ENCODE measurements at places on chromosomes 4 and X.

- no peak for DNase-seq
Observed at GRCh38 chr4:3312362-3312761, 19.5 kb downstream of the RGS12 start.

DNA sequence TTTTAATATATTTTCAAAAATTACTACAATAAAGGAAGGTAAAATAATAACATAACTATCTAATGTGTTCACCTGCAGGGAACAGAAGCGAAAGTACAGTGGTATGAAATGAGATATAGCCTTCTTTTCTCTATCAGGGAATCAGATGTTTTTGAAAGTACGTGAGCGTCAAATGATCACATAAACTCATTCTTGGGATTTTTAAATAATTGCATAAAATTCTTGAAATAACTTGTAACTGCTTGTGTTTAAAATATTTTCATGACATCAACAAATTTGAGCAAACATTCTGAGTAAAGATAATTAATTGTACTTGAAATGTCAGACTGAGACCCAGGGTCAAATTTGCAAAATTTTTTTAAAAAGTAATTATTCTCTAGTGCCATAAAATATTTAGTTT, 193.5 kb upstream of the NEIL3 start:
- DNase-seq: no peak

DNA sequence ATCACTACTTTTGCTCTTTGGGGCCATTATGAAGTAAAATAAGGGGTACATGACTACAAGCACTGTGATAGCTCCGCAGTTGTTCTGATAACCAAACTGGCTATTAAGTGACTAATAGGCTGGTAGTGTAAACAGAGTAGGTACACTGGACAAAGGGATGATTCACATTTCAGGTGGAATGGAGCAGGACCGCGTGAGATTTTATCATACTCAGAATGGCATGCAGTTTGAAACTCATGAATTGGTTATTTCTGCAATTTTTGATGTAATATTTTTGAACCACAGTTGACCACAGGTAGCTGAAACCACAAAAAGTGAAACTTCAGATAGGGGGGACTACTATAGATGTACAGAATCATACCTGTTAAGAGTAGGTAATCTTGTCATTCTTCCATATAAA, 55.8 kb downstream of the PAK3 start:
- no peak for DNase-seq

DNA sequence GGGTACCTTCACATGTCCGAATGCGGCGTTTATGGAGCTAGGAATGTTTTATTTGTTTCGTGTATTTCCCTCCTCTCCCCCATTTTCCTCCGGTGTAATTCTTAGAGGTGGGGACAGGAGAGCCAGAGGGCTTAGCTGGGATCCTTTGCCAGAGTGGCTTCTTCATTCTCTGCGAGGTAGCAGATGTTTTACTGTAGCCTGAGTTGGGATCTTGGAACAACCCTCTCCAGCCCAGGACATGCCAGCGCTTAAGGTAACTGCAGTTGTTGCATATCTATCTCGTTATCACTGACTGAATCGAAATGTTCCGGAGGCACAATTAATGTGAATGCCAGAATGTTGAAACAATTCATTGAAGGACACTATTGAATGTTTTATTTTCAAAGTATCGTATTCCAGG, 59.0 kb upstream of the DYNLT3 start:
- DNase-seq: no peak

GRCh38 chr4:175639346-175639745, 172.7 kb downstream of the GPM6A start:
- no peak for DNase-seq

DNA sequence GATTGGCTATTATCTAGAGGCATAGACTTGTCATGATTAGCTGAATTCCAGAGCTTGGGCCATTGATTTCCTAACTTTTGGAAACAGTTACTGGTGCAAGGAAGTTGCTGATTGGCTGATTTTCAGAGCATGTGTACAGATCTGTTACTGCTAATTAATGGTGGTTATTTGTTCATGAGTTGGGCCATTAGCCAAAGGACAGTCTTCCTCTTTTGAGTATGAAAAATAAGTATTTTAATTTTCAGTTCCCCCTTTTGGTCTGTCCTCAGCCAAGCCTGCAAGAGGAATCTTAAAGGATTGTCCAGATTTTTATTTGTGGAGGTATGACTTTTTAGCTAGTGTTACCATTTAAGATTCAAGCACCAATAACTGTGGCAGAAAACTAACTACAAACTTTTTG, 7.0 kb upstream of the DSPP start:
- DNase-seq: no peak

GRCh38 chr4:108227923-108228322, 59.2 kb upstream of the LEF1 start:
- DNase-seq: no peak

- DNase-seq: no peak
Observed at GRCh38 chr4:1590244-1590643, 93.9 kb downstream of the FAM53A start.

- no peak for DNase-seq
Observed at GRCh38 chr4:38454284-38454683, 209.7 kb upstream of the KLF3 start.

GRCh38 chr4:4838936-4839810, 20.3 kb upstream of the MSX1 start:
- no peak for DNase-seq

DNA sequence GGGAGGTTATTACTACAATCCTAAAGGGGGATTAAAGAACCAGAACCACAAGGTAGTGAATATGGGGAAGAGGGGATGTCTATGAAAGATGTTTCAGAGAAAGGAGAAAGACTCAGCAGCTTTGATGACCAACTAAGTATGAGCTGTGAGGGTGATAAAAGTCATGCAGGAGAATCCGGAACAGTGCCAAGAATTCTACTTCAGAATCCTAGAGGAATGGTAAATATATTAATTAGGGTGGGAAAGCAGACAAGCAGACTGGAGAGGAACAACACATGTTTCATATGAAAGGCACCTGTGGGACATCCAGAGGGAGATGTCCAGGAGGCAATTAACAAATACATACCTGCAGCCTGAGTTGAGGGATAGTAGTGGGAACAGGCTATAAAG, 642.2 kb upstream of the DIPK2B start:
- DNase-seq: no peak

GRCh38 chrX:1853447-1853846, 238.6 kb downstream of the ASMT start:
- DNase-seq: no peak

- no peak for DNase-seq
Observed at GRCh38 chrX:50700921-50701320, 113.1 kb downstream of the SHROOM4 start.

DNA sequence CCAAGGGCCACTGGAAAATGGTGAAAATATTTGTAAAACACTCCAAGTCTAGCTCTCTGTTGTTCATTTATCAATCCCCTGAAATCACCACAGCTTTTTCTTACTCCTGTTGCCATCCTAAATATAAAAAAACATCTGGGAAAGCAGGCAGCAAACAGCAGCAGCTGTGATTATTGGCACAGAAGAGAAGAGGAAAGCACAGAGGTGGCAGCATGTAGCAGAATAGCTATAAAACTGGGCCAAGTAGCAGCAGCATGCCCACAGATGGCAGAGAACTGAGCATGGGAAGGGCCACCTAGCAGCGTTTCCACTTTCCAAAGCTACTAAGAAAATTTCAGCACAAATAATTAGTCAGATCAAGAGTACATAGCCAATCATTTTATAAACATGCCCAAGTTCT, 307.2 kb downstream of the SLC7A11 start:
- DNase-seq: no peak

DNA sequence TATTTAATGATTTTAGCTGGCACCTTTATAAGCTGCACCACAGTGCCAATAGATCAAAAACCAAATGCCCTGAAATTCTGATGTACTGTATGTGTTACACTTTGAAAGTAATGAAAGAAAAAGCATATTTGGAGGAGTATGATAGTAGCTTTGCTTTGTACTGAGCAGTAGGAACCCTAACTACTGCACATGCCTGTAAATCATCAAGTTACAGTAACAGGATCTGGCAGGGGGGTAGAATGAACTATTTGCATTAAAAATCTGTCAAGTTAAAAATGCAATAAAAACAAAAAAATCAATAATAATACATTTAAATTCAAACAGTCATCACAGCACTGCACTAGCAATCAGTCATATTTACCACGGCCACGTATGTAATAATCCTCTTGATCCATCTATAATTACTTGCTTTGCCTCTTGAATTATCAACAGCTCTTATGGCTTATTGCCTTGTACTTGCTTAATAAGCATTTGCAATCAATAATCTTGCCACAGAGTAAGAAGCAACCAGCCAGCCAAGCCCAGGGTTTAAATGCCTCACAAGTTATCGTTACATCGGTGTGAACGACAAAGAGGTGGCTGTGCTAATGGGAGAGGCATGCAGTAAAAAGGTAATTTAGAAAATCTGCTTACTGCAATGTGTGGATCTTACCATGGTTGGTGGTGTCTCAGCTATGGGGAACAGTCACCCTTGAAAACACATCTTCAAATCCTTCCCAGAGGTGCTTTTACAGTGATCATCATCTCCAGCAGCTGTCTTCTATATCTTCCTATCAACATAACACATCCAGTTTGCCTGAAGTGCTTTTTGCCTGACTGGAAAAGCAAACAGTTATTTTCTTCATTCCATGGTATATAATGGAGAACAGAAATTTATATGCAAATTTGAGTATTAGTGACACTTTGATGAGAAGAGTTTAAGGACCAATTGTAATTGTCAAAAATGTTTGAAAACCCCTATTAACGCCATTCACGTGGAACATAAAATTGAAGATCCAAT, 1812.1 kb upstream of the ADGRL3 start:
- no peak for DNase-seq

DNA sequence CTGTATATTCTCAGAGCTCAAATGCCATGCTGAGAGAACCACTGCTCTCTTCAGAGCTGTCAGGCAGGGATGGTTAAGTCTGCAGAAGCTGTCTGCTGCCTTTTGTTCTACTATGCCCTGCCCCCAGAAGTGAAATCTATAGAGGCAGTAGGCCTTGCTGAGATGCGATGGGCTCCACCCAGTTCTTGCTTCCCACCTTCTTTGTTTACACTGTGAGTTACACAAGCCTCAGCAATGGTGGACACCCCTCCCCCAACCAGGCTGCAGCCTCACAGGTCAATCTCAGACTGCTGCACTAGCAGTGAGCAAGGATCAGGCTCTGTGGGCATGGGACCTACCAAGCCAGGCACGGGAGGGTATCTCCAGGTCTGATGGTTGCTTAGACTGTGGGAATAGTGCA, 271.6 kb downstream of the CENPC start:
- no peak for DNase-seq

- DNase-seq: no peak
Observed at GRCh38 chrX:3262901-3263300, 83.6 kb downstream of the MXRA5 start.

- DNase-seq: no peak
Observed at GRCh38 chrX:48617542-48618340, 20.4 kb downstream of the WDR13 start.

DNA sequence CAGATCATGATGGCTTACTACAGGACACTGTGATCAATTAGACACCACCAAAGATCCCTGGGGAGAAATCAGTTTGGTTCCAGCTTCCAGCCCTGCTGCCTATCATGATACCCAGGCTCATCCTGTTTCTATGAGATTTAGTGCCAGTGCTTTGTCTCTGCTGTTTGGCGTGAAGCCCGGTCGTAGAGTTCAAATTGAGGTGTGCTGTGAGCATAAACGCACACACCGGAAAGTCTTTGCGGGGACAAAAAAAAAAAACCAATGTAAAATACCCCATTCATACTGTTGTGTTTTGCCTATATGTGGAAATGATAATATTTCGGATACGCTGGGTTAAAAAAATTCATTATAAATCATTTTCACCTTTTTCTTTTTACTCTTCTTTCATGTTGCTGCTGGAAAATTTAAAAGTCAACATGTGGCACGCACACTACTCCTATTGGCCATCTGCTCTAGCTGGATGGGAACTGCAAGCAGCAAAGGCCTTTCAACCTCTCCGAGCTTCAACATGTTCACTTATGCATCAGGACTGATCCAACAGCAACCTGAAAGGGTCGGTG, 607 bp upstream of the DKC1 start:
- peak; percentile 62 for DNase-seq

- DNase-seq: no peak
Observed at GRCh38 chr4:74446193-74446868, 1.4 kb downstream of the AREG start.

- no peak for DNase-seq
Observed at GRCh38 chrX:7889680-7890079, 37.5 kb downstream of the PNPLA4 start.

DNA sequence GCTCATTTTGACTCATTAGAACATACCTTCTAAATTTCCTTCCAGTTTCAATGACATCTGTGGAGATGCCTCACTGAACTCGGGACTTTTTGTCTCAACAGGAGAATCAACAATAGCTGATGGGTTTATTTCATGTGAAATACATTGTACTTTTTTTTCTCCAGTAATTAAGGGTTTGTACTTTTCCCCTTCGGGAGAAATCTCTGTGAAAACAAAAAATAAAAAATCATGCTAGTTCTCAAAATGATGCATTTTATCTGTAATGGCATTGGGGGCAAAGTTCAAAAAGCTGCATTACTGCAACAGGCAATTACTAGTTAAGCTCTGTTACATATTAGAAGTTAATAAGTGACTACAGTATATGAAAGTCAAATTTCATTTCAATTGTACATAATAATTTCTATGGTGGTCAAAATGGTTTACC, 167.3 kb upstream of the SH3RF1 start:
- DNase-seq: no peak

DNA sequence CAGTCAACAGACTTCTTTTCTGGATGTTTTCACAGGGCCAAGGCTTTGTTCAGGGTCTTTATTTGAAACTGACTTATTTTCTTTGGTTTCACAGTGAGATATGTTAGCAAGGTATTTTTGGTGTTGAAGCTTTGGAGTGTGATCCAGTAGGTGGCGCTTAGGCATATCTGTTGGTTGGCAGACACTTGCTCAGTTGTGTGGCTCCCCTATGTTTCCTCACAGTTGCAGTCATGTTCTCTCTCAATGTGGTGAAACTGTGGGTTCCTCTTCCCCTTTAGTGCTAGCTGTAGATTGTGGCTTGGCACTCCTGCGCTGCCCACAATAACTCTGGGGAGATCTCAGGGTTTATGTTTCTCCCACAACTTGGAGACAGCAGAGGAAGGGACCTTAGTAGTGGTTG, 460.8 kb downstream of the SLITRK2 start:
- no peak for DNase-seq

GRCh38 chr4:42768125-42768748, 111.3 kb upstream of the ATP8A1 start:
- peak; percentile 33 for DNase-seq

DNA sequence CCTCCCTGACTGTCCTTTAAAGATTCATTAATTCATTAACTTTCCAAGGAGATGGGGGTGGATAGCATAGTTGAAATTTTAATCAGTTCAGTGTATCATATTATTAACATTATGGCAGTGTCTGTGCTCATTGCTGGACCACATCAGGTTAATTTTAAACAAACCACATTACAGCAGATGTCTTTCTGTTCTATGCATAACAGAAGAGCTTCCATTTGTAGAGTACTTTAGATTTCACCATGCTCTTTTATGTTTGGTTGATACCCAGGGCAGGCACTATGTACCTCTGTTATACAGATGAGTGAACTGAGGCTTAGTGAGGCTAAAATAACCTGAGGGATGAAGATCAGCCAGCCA, 41.1 kb downstream of the AFF2 start:
- no peak for DNase-seq
